ENCODE measurements at places on chromosomes 7 and 10.

DNA sequence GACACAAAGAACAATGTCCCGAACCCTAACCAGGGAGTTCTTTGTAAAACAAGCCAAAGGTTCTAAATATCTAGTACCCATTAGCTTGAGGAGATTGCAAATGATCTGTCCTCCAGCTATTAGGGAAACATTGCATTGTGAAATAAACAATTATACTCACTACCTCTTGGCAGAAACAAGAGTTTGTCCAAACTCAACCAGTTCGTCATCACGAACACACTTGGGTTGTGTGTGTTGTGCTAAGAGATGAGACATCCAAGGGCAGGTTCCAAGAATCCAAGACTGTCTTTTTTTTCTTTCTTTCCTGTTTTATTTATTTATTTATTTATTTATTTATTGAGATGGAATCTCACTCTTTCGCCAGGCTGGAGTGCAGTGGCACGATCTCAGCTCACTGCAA lies 793.1 kb upstream of the AUTS2 start:
- no peak for DNase-seq

- no peak for DNase-seq
Observed at GRCh38 chr10:52729271-52730104, 43.1 kb downstream of the MBL2 start.

DNA sequence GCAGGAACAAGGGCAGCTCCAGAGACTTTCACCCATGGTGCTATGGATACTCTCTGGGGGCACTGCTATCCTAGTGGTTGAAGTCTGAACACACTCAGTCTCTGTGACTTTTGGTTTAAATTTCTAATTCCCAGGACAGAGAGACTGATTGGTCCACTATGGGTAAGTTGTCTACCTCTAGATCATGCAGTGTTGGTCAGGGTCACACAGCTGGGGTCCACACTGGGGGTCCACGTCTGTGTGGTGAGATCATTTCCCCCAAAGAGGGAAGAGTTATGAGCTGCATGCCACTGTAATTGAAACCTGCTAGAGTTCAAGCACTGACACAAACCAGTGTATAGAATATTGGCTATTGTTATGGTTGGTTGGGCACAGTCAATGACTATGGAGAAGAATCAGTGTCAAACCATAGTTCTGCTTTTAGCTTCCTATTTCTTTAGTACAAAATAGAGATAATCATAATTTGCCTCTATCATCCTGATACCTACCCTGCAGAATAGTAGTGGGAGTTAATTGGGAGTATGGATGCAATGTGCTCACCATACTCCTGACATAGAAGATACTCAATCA lies 101.6 kb downstream of the PRTFDC1 start:
- no peak for DNase-seq

- DNase-seq = no peak
Observed at GRCh38 chr10:484925-485661, 204.4 kb downstream of the DIP2C start.

DNA sequence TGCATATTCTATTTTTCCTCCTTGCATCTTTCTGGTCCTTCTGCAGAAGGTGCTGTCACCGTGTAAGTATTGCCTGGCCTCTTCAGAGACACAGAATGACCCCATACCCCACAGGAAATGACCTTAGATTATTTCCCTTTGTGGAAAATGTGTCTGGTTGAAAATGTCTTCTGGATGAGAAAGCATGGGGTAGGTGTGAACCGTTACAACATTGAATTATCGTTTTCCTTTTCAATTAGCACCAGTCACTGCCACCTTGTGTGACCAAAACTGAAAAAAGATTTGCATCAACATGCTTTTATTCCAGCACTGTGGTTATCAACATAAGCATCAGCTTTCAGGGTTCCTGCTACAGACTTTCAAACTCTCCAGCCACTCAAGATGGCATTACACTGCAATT lies 58.0 kb upstream of the CELF2 start:
- no peak for DNase-seq

DNA sequence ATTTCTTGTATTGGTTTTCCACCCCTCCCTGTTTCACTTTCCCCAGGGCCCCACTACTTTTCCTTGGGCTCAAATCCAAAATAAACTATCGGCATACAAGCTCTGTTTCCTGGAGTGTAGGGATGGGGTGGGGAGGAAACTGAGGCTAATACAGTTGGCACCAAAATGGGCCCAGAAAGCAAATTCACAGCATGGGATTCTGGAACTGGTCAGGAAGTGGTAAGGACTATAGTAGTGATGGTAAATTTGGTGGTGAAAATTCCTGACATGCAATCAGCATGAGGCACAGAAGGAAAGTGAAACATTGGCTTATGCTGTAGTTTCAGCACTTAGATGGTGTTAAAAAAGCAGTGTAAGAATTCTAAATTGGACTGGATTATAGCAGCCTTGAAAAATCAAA lies 8.7 kb upstream of the SAMD9L start:
- no peak for DNase-seq

DNA sequence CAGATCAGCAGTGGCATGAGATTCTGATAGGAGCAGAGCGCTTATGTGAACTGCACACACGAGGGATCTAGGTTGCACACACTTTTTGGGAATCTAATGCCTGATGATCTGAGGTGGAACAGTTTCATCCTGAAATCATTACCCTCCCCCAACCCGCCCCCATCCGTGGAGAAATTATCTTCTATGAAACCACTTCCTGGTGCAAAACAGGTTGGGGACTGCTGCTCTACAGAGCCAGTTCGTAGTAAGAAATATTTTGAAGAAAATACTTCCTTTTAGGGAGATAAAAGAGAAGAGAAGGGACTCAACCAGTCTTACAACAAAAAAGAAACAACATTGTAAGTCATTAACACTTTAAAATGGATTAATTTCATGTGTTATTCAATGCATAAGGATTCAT lies 1308.2 kb downstream of the GATA3 start:
- DNase-seq = no peak

DNA sequence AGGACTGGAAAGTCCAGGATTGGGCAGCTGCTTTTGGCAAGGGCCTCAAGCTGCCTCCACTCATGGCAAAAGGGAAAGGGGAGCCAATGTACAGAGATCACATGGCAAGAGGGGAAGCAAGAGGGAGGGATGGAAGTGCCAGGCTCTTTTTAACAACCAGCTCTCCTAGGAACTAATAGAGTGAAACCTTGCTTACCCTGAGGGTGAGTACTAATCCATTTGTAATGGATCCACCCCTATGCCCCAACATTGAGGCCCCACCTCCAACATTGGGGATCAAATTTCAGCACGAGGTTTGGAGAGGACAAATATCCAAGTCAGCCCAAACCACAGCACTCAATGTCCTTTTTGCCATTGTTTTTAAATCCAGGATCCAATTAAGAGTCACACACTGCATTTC lies 12.5 kb downstream of the HABP2 start:
- no peak for DNase-seq

DNA sequence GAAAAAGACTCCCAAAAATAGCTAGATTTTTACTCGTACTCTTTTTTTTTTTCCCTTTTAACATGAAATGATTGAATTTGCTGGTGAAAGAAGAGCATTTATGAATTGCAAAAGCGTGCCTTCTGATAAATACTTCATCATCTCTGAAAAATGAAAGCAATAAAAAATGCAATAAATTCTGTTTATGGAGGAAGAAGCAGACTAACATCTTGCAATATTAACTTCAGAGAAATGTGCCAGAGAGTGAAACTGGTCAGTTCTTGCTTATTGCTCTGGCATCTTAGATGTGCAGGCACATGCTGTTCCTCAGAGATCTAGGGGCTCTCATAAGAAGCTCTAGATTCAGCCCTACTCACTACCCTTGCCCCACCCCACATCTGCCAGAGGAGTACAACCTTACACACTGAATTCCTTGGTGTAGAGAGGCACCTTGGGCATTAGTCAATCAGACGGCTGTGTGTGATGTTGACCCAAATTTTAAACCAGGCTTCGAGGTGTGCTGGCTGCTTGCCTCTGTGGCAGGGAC lies 891.1 kb upstream of the GHITM start:
- no peak for DNase-seq

DNA sequence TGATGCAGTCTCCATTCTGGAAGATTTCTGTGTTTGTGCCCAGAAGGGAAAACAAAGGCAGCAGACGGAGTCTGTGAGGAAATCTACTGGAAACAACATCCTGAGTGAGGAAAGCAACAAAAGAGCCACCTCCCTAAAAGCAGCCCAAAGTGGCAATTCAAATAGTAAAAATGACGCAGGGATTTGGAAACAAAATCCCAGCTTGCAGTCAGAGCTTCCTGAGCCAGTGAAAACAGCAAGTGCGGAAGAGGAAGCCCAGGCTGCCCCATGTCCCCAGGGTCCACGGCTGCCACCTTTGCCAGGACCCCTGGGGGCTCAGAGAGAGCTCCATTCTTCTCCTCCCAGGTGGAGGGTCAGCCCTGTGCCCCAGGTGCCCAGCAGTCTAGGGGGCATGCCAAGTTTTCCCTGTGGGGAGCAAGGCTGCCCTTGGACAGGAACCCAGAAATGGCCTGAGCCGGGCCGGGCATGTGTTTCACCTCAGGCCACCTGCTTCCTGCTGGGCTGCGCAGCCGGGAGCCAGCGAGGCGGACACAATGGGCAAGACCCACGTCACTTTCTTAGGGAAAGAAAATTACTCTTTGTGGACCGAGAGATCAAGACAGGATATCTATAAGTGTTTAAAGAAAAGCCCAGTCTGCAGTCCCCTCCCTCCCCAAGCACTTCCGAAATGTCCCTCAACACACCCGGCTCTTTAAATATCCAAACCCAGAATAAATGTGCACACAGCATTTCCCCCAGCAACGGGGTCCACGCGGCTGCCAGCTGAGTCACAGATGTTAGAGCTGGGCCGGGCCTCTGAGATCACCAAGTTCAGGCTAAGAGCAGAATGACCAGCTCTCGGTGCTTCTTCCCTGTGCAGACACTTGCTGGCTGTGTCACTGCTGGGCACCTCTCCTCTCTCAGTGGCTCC lies 231.1 kb downstream of the ARHGAP12 start:
- no peak for DNase-seq

DNA sequence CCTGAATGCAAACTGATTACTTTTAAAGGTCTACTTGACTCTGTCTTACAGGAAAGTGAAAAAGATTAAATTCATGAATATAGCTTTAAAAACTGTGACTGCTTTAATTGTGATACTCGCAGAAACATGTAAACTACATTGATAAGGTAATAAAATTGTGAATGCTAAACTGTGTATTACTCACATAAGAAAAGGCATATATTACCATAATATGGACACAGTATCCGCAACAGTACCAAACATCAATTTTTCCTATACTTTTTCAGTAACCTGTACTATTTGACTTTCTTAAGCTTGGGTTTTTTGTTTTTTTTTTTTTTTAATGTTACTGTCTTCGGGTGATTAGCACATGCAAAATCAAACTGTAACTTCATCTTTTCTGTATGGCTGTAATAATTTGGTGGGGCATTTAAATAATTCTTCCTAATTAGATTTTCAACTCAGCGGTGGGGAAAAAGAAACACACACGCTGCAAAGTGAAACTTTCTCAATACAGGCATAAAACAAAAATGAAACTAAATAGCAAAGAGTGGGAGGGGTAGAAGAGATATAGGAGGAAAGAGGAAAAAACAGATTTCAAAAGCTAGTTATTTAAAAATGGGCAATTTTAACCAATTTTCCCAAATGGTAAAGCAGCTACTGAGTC lies 23.2 kb downstream of the NT5C3A start:
- DNase-seq = peak; percentile 55

GRCh38 chr7:70098905-70099672 lies 500.8 kb downstream of the AUTS2 start:
- DNase-seq = no peak
